ENCODE measurements at places on chromosomes 6 and 20.

GRCh38 chr6:10659699-10660348, 34.6 kb downstream of the C6orf52 start:
- no peak for DNase-seq

- peak; percentile 43 for DNase-seq
These were observed 1217.6 kb upstream of the GJE1 start for GRCh38 chr6:140915103-140915502.

- DNase-seq = no peak
These were observed 43.0 kb downstream of the PDYN start for GRCh38 chr20:1950836-1951235.

DNA sequence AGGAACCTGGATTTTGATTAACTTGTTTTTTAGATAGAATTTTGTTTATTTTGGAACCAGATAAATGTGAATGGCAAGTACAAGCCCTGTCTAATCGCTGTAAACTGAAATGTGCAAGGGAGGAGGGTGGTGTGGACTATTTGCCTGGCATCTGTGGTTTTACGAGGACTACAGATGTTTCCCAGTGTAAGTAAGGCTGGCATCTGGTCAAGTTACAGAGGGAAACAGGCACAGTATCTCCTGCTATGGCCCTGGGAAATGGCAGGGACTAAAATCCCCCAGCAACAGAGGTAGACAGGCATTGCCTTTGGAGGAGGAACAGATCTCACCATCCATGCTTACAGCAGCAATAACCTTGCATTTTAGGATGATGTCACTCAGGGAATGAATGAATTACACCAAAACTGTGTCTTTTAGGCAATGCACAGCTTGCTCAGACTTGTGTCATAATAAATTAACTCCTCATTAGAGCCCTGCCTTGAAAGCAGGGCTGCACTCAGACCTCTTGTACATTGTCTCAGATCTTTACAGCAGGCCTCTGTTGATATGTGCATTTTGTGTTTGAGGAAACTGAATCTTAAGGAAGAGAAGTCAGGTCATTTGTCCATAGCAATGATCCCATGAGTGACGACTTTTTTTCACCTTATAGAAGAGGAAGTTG, 96.2 kb downstream of the TCP11 start:
- no peak for DNase-seq

GRCh38 chr6:19772891-19773290, 64.3 kb upstream of the ID4 start:
- DNase-seq = no peak

GRCh38 chr6:114169763-114170162, 173.1 kb downstream of the HS3ST5 start:
- no peak for DNase-seq

- no peak for DNase-seq
These were observed 45.4 kb upstream of the BMP6 start for GRCh38 chr6:7680393-7681075.

GRCh38 chr20:31819083-31819784, at the start of gene MYLK2:
Gene MYLK2 (plus strand): TSS chr20:31819356. CDS start chr20:31819581, 225 bp downstream.
- DNase-seq = no peak

GRCh38 chr6:12354499-12354898, 64.3 kb downstream of the EDN1 start:
- no peak for DNase-seq

DNA sequence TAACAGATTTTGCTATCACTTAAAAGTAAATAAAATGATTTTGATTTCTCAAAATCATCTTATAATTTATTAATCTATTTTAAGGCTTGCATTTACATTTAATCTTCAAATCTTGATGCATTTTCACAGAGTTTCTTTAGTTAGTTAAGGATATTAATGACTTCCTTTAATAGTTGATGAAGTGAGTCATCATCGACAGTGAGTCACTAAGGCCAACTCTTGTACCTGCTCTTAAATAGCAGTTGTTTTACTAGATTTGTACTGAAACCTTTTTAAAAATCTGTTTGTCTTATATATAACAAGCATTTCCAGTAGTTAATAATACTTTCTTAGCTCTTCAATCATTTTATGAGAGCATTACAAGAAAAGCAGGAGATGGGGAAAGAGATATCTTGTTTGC, 191.7 kb downstream of the ESR1 start:
- DNase-seq = no peak

DNA sequence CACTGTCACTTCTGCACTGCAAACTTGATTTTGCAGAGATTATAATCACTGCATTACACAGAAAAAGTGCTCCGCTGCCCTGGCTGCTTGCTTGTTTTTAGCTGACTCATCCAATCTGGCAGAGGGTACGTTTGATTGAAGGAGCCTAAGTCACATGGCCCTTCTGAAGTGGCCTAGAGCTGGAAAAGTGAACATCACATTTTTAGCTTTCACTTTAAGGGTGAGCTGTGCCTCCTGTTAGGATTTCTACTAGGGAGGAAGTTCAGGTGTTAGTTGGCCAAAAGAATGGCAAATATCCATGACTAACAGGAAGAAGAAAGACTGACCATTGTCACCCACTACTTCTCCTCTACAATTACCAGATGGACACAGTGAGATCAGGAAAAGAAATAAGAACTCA, 889.1 kb upstream of the MAP3K7 start:
- no peak for DNase-seq

DNA sequence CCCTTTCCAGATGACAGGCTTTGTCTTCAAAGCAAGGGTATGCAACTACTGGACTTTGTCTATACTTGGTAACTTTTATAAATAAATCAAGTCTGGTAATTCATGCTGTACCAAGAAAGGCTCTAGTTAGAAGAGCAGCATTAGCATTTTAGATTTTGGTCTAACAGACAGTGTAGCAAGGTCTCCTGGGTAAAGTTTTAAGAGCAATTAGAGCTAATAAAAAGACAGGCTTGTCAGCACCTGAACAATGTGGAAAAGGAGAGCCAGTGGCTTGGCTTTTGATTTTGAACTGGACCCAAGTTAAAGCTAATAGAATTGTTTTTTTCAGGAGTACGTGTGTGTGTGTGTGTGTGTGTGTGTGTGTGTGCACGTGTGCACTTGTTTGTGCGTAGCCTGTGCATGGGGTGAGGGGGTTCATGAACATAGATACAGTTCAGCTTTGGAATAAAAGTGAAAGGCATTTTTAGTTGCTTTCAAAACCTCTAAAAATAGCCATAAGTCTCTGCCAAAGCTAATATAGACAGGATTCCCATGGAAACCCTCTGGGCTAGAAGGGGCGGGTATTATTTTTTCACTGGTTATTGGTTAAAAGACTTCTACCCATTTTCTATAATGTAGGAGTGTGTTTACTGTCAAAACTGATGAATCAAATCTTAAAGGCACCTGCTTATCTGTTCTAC, 138.4 kb downstream of the KCNQ5 start:
- no peak for DNase-seq

DNA sequence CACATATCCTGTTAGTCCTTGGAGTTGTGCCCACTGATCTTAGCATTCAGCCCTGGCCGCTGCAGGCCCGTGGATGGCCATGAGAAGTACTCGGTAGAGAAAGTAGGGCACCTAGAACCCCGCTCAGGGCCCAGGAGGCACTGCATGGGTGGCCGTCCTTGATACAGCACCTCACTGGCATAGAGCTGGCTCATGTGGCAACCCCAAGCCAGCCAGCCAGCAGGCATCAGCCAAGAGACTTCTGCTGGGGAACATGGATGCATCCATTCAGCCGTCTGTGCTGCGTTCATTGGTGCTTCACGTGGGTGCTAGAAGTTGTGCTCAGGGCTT, 10.6 kb downstream of the PYGB start:
- DNase-seq = no peak

GRCh38 chr20:39853636-39854035, 835.4 kb downstream of the MAFB start:
- no peak for DNase-seq

GRCh38 chr6:100665041-100665380, 200.3 kb upstream of the SIM1 start:
- DNase-seq = no peak
